ENCODE measurements at places on chromosomes 1 and 21.

DNA sequence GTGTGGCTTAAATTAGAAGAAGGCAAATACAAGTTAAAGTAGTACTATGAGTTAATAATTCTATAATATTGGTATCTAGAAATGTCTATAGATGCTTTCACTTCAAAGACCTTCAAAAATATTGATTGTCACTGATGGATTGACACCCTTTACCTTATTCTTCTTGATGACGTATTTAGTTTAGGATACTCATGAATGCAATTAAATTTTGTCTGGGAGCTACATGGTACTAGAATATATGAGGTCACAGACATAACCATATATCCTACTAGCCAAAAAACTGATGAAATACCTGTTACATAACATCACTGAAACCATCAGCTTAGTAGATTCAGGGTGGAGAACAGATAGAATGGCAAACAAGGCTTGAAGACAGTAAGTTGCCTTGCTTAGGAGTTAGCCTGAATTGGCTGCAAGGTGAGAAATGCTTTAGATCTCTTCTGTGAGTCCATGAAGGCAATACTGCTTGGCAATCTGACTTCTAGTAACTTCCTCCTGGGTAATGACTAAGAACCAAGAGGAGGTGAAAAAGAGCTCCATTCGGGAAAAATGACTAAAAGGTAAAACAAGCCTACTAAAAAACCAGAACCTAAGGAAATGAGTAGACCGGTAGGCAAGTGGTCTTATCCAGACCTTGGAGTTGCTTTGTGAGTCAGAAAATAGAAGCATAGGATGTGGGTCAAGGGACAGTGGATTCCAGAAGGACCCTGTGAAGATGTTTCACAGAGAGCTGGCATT lies 16.9 kb upstream of the ARHGAP29 start:
- DNase-seq = no peak

DNA sequence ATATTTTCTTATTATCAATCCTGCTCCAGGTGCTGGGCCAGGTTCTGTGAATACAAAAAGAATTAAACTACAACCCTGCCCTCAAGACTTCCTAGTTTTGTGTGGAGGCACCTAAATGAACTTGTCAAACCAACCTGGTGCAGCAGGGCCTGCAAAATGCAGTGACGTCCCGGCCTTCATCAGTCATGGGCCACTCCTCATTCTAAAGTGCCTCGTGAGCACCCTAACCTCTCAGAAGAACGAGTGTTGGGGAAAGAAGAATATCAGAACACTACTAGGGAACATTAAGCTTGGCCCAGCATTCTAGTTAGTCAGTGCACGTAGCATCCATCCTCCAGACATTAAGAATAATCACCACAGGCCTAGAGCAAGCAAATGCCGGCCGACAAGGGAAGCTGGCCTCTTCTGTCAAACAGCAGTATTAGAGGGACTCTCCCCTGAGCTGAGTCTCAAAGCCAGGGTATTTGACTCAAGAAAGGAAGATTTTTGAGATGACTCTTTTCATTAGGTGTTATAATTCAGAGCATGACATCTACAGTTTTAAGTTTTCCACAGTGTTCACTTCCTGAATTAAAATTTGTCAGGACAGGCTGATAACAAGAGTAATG lies 137.9 kb downstream of the SLC45A1 start:
- no peak for DNase-seq

- DNase-seq = peak; percentile 85
Measured at GRCh38 chr1:71049951-71050598, 2.5 kb upstream of the PTGER3 start.

DNA sequence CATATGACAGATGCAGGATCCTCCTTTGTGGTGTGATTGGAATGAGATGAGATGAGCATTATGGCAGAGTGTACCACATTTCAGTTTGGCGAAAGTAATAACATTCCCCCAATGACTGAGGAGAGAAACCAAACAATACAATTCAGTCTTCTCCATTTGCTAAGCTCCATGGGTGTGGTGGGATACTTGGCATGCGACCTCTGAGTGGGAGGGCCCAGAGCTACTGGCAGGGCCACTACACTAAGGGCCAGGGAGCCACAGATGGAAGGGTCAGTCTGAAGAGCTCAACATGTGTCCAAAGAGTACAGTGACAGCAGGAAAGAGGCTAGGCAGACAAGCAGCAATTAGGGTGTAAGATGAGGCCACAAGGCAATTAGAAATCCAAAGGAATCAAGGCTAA lies 23.8 kb upstream of the PAXBP1 start:
- no peak for DNase-seq

GRCh38 chr1:226185141-226186036 lies 1.2 kb downstream of the ACBD3 start:
- peak; percentile 30 for DNase-seq

DNA sequence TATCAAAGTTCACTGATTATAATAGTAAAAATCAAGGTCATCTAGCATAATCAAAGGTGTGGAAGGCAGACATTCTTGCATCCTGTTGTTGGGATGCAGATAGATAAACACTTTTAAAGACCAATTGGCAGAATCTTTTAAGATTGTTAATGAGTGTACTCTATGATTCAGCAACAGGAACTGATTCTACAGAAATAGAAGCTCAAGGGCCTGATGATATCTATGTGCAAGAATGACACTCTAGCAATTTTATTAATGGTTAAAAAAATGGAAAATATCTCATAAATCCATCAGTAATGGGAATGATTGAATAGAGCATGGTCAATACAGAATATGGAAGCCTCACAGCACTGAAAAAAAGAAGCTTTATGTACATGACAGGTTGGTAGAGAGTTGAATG lies 2.2 kb upstream of the ATP1A4 start:
- no peak for DNase-seq

GRCh38 chr1:92447033-92447681 lies 39.6 kb downstream of the GFI1 start:
- no peak for DNase-seq

GRCh38 chr1:47407481-47407880 lies 8.6 kb upstream of the FOXE3 start:
- DNase-seq = no peak

DNA sequence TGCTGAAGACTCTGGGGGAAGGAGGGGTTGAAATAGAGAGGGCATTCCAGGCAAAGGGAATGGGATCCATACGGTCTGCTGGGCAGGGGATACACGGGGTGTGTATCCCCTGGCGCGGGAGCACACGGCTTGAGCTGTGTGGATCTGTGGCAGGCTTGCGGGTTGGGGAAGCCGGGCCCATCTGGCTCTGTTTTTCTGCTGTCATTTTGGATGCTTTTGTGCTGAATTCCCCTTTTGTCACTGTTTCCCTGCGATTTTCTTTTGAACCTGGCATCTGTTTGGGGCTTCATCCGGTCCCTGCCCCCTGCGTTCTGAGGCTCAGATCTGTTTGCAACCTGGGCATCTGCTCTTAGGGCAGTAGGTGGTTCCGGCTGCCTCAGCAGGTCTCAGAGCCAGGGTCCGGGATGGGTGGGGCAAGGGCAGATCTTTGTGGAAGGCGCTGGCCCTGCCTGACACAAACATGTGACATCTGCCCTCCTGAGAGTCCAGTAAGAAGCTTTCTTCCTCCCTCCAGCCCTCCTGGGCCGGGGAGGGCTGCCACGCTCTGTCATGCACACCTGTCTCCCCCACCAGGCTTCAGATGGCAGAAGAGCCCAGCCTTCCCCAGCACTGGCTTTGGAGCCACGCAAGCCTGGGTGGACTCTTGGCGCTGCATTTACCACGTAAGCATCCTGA lies 84.0 kb downstream of the IGSF21 start:
- no peak for DNase-seq

DNA sequence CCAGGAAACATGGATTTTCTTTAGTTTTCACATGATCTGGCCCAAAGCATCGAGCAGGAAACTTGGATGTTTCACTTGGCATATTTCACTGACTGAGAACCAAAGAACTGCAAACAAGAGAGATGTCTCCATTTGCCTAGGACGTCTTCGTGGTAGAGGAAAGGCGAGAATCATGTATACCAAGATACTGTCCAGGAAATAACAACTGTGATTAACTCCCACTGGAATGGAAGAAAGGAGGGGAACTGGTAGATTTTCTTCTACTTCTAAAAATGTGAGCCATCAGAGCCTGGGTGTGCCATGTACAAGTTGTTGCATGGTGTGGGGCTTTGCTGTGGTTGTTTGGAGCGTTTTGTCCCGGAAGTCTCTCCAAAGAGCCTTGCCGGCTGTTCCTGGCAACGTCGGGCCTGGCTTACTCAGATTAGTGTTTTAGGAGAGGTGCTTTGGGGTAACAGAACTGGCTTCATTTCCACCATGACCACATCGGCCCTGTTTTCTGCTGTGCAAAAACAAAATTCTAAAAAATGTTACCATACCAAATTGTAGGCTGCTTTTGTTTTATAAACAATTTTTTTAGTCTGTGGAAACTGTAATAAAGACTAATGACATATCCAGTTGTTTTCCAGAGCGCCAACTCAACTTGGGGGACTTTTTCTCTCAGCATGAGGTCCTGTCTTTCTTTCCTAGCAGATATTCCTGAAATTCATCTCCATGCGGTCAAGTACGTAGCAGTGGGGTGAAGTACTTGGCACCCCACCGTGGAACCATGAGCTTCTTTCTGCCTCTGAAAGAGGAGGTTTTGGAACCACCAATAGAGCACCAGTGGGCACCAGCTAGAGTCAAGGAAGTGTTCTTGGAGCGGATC lies 118.3 kb downstream of the TM2D1 start:
- DNase-seq = no peak

- peak; percentile 79 for DNase-seq
Measured at GRCh38 chr1:154716011-154716410, 108.0 kb upstream of the ADAR start.

DNA sequence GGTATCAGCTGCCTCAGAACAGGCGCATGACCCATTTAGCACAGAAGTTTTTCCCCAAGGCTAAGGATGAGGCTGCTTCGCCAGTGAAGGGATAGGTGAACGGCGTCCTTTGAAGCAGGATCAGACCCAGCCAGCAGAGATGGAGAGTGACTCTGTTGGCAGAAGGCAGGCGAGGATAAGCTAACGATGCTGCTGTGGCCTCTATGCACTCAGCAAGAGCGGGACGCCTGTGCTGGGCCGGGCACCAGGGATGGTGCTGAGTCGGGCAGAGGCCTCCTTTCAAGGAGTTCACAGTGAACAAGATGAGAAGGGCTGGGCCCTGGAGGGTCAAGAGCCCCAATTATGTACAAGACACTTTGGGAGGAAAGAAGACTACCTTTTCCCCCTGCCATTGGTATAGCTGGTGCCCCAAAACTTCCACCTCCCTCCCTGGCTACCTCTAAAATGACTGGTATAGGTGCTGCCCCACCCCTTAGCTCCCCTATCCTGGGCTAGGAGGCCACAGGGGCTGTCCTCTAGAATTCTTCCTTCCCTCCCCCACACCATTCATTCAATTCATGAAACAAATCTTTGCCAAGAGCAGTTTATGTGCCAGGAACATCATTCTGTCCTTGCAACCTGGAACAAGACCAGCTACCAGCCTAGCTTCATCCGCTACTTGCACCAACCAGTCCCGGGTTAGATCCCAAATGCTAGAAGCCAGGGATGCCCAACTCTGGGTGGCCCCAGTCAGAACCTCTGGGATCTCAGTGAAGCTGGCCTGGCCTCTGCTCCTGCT lies 7.5 kb downstream of the XKR8 start:
- DNase-seq = no peak

DNA sequence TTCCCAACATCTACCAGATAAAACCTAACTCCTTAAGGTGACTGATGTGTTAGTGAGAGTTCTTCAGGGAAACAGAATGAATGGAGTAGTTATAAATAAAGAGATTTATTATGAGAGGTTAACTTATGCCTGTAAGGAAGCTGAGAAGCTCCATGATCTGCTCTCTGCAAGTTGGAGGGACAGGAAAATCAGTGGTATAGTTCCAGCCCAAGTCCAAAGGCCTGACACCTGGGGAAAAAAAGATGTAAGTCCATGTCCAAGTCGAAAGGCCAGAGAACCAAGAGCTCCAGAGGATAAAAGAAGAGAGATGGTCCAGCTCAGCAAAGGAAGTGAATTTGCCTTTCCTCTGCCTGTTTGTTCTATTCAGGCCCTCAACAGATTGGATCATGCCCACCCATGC lies 27.1 kb downstream of the KRTAP24-1 start:
- DNase-seq = no peak

DNA sequence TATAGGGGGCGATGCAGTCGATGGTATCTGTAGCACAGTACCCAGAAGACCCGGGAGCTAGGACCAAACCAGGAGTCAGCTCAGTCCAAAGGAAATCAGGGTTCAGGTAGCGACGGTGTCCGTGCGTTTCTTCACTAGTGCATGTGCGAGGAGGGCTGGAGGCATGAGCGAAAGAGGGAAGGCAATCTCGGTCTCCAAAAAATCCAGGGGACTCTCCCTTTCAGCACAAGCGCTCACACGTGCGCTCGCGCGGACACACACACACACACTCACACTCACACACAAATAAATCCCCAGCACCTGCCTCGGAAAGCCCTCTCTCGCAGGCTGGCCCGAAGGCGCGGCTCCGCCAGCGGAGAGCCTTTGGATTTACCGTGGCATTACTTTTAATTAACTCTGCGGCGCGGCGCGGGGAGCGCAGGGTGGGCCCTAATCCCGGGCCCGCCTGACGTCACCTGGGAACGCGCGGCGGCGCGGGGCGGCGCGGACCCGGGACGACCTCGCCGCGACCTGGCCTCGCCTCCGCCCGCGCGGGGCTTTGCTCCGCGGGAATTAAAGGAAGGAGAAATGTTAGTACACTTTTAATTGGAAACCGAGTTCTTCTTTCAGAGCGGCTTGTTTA lies 121.2 kb downstream of the LMX1A start:
- no peak for DNase-seq

GRCh38 chr1:30809514-30810263 lies 52.1 kb upstream of the LAPTM5 start:
- no peak for DNase-seq

GRCh38 chr1:102821707-102822106 lies 286.6 kb downstream of the COL11A1 start:
- DNase-seq = no peak

DNA sequence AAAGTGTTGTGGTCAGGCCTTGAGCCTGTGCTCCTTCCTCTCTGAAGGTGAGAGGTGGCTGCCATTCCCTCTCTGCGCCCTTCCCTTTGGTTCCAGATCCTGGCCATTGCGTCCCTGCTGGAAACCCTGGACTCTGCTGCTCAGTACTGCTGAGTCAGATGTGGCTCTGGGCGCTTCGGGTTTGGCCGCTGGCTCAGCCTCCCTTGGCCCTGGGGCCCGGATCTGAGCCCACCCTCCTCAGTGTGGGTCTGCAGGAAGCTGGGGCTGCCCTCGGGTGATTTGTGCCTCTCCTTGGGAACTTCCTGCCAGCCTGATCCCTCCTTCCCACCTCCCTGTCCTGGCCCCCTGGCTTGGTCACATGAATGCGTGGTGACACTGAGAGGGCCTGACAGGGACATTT lies 32.2 kb downstream of the QSOX1 start:
- no peak for DNase-seq

GRCh38 chr1:231376875-231377549 lies 38.9 kb downstream of the SPRTN start:
- no peak for DNase-seq

GRCh38 chr1:87739141-87739540 lies 410.5 kb downstream of the LMO4 start:
- no peak for DNase-seq

- DNase-seq = no peak
Measured at GRCh38 chr1:78420181-78420580, 70.6 kb upstream of the PTGFR start.

- DNase-seq = no peak
Measured at GRCh38 chr1:220462752-220463151, 65.2 kb upstream of the MARK1 start.

GRCh38 chr1:60571811-60572210 lies 498.2 kb upstream of the C1orf87 start:
- DNase-seq = no peak
